Putamen (tissue), 1 donor: ENCODE measurements at places on chromosomes 13 and 19.

GRCh38 chr13:20608438-20609020, 41.6 kb downstream of the IFT88 start:
- peak; percentile 34 for DNase-seq

DNA sequence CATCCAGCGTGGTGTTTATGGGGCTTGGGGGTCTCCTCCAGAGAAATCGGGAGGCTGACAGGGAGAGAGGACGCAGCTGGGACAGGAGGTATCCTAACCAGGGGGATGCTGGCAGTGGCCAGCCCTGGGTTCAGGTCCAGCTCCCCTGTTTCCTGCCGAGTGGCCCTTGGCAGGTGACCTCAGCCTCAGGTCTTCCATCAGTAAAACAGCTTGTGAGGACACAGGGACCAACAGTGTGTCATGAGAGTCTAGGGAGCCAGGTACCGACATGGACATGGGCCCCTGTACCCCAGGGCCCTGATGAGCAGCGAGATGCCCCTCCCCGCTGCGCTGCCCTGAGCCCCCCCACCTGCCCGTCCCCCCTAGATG, 19.6 kb downstream of the EVI5L start:
- DNase-seq, result no peak

- DNase-seq, result no peak
Measured at GRCh38 chr13:113785051-113786010, 26.3 kb downstream of the TMEM255B start.

DNA sequence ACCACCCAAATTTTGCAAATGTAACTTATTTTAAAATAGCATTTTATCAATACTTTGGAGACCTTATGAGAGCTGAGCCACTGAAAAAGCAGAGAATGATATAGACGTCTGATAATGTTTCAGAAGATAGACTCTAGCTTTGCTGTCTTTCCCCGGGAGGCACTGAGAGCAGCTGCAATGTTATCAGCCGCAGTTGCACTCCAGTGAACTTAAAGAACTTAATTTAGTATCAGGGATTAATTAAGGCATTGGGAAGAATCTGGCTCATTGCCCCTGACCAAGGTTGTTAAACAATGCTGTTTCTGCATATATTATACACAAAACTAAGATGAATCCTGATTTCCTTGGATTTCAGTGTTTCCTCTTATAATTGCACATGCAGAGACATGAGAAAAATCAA, 75.7 kb upstream of the SGCG start:
- no peak for DNase-seq

DNA sequence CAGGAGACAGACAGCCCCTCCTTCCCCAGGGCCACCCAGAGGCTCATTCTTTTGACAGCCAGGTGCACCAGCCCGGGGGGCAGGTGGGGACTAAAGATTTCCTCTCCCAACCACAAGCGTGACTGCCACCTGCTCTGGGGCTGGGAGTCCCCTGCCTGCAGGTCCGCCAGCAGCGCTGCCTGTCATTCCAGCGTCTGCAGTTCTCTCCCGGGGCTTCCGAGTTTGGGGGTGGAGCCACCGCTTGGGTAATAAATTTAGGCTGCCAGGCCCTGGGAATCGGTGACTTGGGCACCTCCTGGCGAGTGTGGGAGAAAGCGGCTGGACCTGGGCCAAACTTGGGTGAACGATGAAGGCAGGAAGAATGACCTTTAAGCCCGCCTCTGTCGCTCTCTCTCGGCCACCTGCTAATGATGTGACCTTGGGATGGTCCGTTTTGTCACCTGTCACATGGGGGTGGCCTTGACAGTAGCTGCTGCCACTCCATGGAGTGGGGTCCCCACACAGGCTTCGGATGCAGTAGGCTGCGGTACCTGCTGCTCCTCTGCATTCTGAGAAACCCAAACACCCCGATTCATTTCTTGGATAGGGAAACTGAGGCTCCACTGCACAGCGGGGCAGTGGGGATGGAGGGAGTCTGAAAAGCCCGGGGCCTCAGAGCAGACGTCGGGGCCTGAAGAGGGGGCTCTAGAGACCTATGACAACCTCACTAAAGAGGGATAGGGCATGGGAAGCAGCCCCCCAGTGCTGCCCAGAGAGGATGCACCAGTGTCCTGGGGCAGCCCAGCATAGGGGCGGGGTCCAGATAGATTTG, 12.8 kb downstream of the FUT6 start:
- DNase-seq, result no peak
